C1 segment of cervical spinal cord (tissue), 14 donors: ENCODE measurements at places on chromosomes 2 and 18.

GRCh38 chr18:79975043-79975442, 10.6 kb downstream of the HSBP1L1 start:
- DNase-seq: no peak

GRCh38 chr2:200728630-200729029, 83.1 kb upstream of the BZW1 start:
- DNase-seq: no peak

DNA sequence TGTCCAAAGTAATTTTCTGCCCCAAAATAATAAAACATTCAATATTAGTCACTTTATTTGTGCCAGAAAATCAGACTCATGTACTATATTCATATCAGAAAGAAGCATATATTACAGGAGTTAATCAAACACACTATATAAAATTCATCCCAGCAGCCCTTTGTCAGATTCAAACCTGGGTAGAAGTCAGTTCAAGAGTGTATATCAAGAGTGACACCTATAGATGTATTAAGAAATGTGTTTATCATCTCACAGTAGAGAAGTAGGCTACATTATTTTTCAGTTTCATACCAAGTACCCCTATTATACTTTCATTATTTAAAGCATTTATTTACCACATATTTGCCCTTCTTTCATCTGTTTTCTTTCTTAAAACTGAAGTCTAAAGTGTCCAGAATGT, 193.2 kb upstream of the DDX18 start:
- no peak for DNase-seq

DNA sequence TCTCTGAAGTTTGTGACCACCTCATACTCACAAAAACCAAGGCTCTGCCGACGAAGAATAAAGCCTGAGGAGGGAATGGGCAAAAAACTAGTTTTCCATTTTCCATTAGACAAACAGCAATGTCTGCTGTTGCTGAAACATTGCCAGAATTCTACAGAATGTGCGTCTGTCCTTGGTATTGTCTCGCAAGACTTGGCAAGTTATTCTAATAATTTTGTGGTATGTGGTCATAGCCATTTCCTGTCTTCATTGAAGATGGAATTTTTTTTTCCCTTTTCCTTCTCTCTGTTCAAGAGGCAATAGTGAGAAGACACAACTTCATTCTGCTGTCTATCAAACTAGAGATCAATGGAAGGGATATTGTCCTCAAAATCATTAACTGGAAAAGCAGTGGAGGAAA, 296.1 kb downstream of the RND3 start:
- DNase-seq: no peak

DNA sequence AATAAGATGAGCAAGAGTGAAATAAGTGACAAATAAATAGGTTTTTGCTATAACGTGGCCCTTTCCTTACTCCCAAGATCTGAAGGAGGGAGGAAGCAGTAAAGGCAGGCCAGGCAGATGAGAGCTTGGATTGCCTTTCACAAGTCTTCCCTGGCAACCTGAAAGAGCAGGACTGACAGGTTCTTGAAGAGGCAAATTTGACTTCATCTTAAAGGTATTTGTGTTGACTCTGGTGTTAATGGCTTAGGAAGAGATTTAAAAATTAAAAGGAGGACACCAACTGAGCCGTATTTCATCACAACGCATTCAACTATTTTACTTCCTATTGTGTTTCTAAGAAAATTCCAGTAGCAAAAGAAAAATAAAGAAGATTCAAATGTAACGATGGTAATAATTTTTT, 3.2 kb downstream of the STRN start:
- no peak for DNase-seq

DNA sequence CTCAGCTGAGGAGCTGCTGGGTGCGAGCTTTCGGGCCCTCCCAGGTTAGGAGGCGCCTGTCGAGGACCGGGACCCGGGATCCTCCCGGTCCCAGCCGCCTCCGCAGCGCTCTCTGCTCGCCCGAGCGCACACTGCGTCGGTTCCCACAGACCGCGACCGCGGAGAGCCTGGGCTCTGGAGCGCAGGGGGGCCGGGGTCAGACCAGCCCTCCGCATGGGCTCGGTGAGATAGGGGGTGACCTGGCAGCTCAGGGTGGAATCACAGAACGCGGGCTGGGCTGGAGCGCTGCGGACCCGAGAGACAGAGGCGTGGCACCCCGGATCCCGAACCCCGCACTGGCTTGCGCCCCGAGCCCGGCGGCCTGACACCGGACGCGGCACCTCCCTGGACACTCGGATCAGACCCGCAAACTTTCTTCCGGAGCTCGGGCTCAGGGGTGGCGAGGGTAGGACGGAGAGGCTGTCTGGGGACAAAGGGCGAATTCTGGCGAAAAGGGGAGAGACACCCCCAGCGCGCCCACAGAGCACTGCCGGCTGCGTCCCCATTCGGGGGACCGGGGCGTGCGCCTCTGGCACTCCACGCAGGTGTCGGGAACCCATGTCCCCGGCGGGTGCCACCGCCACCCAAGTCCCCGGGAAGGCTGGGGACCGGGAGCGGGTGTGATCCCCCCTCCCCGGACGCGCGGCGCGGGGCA, 612 bp downstream of the DIPK1C start:
- DNase-seq: no peak

DNA sequence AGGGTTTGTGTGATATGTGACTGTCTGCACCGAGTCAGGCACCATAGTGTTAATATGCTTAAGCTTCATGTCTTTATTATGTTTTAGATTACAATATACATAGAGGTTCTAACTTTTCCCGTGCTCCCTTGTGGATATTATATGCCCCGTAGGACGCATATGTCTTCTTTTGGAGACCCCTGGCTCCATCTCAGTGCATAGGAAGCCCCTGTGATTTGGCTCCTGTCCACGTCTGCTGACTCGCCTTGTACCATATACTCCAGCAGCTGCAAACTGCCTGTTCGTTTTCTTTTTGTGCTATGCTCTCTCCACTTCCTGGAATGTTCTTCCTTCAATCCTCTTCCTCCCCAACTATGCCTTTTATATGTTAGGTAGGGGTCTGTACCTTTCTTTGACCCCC, 110.9 kb downstream of the PTRHD1 start:
- no peak for DNase-seq

DNA sequence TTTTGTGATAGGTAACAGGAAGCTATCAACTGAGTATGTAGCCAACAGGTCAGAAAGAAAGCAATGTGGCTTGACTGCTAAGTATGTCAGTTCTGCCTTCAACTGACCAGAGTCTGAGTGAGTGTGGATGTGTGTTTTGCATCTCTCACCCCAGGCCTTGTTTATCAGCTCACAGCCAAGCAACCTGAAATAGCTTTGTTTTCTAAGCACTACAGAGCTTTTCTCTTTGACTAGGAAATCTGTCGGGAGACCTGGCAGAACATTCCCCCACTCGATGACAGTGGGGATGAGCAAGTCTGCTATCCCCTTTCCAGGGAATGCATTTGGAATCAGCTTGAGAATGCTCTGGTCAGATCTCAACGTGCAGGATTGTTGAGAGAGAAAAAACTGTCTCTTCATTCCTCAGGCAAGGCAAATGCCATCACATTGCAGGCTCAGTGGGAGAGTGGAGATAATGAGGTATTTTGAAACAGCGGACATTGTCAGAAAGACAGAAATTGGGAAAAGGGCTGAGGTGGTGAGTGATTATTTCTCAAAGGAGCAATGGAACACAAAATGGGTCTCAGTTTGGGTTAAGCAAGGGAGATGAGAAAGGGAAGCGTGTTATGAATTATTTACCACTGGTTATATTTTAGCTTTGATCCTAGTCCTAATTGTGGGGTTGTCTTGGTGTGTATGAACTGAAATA, 233.8 kb upstream of the PIK3C3 start:
- no peak for DNase-seq

- DNase-seq: peak; percentile 78
Observed at GRCh38 chr2:240791821-240792628, 28.0 kb downstream of the KIF1A start.

- no peak for DNase-seq
Observed at GRCh38 chr2:143745060-143745459, 615.8 kb downstream of the ARHGAP15 start.

DNA sequence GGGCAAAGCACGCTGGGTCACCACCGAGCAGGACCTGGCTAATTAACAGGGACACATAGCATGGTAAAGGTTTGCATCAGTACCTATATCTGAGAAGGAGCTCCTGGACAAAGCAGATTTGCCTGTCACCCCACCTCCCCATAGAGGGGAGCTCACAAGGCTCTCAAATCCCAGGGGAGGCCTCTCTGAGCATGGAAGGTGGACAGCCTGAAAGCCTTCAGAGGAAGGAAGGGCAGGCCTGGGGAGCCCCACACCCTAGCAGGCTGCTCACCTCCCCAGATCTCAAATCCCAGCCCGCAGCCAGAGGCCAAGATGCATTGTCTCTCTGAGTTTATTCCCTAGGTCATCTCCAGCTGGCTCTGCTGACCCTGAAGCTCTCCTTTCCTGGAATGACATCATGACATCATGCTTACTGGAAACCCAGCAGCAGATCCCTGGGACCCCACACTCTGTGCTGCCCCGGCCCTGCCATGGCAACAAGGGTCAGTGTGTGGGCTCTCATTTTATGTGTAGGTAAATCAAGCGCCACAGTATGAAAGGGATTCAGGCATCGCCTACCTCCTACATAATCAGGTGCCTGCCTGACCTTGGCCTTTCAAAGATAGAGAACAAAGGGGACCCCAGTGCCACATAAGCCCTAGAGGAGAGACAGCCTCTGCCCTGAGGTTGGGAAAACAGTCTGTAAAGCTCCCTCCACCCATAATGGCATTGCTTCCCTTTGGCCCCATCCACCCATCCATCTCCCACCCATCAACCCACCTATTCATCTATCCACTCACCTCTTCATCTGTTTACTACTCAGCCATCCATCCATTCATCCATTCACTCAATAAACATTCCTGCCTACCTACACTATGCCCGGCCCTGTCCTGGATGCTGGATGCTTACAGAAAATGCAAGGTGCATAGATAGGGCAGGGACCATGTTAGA, 15.7 kb upstream of the TEX51 start:
- DNase-seq: no peak

GRCh38 chr18:59273759-59274532, 692 bp upstream of the RAX start:
- DNase-seq: no peak

- no peak for DNase-seq
Observed at GRCh38 chr2:33184041-33184440, 237.3 kb downstream of the LTBP1 start.

GRCh38 chr2:80548469-80548868, 243.9 kb upstream of the LRRTM1 start:
- no peak for DNase-seq

- DNase-seq: no peak
Observed at GRCh38 chr2:23637011-23637778, 252.2 kb downstream of the KLHL29 start.

GRCh38 chr2:100396483-100396882, 21.0 kb downstream of the CHST10 start:
- DNase-seq: no peak

GRCh38 chr2:133968446-133968845, 285.4 kb upstream of the MGAT5 start:
- no peak for DNase-seq

GRCh38 chr18:23693846-23694245, 4.6 kb downstream of the LAMA3 start:
- DNase-seq: no peak

- no peak for DNase-seq
Observed at GRCh38 chr18:63523660-63524059, 18.5 kb upstream of the SERPINB12 start.
